ENCODE measurements at places on chromosomes 1 and 21.
A peak's percentile ranks its signal among the peaks of the same experiment; 100 is the strongest.

GRCh38 chr1:6511561-6512244 lies 20.2 kb upstream of the PLEKHG5 start:
- no peak for DNase-seq

DNA sequence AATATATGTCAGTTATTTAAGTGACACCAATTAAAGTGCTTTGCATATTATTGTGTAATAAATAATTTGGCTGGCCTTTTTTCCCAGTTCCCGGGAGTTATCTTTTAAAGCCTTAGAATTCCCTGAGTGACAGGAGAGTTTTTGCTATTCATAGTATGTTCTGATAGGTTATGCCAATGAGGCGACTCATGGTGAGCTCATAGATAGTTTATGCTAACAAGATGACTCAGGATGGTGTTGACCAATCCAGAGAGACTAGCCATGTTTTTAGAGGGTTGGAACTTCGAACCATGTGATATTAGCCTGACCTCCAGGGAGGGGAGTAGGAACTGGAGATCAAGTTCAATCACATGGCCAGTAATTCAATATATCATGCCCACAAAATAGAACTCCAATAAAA lies 310.8 kb downstream of the USP25 start:
- no peak for DNase-seq

DNA sequence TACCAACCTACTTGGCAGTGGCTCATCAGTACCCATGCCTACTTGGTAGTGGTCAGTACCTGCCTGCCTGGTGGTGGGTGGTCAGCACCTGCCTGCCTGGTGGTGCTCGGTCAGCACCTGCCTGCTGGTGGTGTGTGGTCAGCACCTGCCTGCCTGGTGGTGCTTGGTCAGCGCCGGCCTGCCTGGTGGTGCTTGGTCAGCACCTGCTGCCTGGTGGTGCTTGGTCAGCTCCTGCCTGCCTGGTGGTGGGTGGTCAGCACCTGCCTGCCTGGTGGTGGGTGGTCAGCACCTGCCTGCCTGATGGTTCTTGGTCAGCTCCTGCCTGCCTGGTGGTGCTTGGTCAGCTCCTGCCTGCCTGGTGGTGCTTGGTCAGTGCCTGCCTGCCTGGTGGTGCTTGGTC lies 329.6 kb downstream of the RRAGC start:
- DNase-seq = no peak

GRCh38 chr21:15023776-15024175 lies 41.0 kb downstream of the NRIP1 start:
- no peak for DNase-seq

DNA sequence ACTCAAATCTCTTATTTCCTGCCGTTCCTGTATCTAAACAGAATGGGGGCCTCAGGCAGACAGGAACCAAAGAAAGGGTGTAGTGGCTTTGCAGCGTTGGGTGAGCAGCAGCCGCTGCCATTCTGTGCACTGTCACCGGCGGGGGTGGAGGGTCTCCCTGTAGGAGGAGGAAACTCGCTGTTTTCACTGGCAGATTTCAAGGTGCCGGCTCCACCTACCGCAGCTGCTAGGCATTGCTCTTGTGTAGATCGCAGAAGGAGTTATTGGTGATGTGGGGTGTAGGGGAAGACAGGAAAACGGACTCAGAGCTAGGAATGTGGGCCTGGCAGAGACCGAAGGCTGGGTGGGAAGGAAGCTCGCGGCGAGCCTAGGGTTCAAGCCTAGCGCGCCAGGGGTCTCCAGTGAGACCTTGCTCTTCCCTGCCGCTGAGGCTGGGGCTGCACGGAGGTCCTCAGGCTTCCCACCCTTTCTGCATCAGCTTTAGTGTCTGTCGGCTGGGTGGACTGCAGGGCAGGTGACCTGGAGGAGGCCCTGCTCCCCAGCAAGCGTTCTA lies 20.8 kb downstream of the ATP5PO start:
- DNase-seq = peak; percentile 91

- DNase-seq = no peak
Measured at GRCh38 chr1:177341773-177342172, 171.0 kb downstream of the BRINP2 start.

DNA sequence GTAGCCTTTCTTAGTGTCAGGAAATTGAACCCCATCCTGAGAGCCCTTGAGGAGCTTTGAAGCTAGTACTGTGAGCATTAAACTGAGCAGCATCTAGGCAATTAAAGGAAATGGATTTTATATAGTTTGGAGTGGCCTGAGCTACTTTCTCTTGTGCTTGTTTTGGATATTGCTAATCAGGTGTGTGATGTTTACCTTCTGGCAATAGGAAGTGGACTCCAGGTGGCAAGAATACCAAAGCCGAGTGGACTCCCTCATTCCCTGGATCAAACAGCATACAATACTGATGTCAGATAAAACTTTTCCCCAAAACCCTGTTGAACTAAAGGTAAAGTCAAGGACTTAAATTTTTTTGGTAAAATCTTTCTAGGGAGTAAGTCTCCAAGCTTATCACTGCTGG lies 79.4 kb downstream of the MACF1 start:
- no peak for DNase-seq

DNA sequence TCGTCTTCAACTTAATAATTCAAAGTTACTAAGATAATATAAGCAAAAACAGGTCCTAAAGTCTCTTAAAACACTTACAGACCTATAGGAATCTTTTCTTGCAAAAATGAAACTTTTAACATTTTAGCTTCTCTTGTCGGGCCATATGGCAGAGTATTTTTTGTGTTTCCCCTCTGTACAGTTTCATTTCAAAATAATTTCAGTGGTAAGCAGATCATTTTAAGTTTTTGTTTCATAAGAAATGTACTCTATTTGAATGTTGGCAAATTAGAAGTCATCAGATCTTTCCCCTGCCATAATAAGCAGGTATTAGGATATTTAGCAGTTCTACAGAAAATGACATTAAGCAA lies 37.9 kb downstream of the RGL1 start:
- DNase-seq = no peak

GRCh38 chr1:23867542-23867894 lies 572 bp downstream of the FUCA1 start:
- DNase-seq = no peak

DNA sequence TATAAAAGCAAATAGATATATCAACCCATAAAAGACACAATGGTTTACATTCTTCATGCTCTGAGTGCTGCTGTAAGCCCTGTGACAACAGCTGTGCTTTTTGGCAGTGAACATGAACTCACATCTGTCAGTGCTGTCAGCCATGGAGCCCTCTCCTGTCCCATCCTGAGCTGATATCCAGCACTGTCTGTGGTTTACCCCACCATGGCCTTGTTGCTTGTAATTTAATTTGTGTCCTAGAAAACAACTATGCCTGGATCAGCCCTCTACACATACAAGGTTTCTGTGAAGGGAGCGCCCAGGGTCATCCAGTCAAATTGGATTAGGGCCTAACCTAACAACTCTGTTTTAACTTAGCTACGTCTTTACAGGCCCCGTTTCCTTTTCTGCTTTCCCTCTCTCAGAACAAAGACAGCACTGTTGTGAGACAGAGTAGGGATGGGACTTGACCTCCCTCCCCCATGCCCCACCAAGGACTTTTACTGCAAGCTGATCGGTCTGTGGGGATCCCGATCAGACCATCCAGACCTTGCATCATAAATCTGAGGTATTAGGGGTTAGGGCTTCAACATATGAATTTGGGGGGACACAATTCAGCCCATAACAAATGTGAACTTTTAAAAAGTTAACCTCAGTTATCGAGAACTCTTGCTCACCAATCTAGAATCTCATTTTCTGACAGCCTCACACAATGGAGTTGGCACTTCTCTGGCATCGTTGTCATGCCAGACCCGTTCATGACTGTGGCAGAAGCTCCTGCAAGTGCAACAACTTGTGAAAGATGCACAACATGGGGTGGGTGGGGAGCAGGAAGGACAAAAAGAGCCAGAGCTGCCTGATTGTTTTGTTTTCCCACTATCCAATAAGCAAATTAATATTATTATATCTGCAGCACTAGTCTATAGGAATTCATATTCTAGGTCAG lies 16.4 kb upstream of the SLC44A3 start:
- peak; percentile 68 for DNase-seq

DNA sequence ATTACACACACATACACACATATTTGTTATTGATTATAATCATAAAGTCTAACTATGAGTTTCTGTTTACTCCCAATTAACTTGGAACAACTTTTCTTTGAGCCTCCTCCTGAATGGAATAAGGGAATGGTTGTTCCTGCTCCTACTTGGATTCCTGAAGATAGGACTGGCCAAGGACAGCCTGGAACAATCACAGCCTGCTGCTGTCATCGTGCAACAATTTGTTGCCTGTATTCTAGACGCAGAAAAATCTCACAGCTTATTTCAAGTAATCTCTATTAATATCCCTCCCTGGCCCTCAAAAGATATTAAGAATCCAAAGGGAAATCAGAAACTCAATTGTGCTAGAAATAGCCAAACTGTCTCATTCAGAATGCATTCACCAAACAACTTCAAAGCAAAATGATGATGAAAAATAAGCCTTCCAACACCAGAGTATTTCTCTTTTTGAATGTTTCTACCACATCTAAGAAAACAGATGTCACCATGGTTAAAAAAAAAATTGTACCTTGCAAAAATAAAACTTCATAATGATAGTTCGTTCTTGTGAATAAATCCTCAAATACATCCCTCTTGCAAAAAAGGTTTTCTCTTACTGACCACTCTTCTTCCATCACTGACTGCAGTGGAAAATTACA lies 30.9 kb downstream of the RCAN1 start:
- no peak for DNase-seq

DNA sequence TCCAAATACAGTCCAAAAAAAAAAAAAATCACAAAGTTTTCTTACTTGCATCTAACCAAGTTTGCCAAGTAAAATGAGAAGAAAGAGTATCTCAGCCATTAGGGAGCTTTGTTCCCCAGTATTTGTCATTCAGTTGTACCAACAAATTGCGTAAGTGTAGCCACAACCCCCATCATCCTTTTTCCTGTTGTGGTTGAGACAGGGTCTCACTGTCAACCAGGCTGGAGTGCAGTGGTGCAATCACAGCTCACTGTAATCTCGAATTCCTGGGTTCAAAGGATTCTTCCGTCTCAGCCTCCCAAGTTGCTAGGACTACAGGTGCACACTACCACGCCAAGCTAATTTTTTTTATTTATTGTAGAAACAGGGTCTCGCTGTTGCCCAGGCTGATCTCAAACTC lies 9.5 kb downstream of the STX6 start:
- DNase-seq = no peak

DNA sequence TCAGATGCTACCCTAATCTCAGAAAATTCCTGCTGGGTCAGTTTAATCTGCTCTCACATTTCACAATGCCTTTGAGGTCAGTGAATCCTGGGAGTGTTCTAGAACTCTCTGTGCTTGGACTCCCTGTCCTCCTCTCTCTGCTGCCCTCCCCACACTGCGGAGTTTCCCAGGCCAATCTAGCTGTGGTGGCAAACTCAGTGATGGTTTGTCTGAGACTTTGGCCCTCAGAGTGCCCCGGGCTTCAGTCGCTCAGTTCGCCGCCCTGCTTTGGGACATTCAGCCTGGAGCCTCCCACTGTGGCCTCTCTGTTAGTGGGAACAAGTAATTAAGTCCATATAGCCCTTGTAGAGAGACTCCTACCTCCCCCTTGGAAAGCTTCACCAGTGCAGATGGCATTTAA lies 7.1 kb downstream of the C1orf226 start:
- DNase-seq = no peak
